Stimulated activated CD4-positive, alpha-beta T cell treated with anti-CD3 and anti-CD28 coated beads, TNF-alpha, amount 100 ng/mL, for 24 hours (primary cell): ENCODE measurements at places on chromosomes 7 and 10.

DNA sequence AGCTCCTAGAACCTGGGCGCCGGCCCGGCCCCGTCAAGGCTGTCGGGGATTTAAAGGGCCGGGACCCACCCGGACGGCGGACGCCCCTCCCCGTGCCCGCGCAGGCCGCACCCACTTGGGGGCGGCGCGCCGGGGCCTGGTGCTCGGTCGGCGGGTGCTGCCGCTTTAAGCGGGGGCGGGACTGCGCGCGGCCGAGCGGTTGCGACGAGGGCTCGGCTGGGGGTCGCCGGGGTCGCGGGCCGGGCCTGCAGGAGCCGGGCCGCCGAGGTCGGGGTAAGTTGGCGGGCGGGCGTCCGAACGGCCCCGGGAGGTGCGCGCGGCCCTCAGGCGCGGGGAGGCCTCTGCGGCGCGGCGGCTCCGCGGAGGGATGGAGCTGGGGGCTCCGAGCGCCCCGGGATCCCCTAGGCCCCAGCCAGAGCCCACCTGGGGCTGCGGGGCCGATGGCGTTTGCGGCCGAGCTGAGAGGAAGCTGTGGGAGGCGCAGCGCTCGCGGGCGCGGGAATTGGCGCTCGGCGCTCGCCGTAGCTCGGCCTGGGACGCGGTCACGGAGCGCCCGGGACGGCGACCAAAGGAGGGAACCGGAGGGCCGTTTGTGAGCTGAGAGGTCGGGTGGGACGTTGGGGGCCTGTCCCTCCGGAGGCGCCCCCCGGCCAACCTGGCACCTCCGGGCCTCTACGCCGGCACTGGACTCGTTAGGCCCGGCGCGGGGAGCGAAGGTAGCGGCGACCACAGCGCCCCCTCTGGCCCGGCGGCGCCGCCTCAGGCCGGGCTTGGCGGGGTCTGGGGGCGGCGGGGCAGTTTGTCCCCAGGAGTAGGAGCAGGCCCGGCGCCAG, at the start of gene TRRAP:
TRRAP (plus strand) TSS at position 168 of the 833 bp plus-strand sequence. CDS start 2,619 bp downstream, outside the sequence.
- peak; percentile 61 for DNase-seq

DNA sequence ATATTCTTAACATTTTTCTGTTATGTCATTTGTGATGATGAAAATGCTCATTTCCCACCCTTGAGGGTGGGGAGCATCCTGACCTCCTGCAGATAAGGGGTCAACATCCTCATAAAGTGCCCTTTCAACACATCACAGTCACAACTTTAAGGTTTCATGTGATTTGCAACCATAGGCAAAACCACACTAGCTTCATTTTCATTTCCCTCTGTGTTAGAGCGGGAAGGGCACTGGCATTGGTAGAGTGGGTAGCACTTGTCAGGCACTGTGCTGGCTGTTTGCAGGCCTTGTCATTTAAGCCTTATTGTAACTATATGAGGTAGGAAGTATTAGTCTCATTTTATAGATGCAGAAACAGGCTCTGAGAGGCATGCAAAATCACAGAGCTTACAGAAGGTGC, 39.8 kb downstream of the PSMC2 start:
- no peak for DNase-seq

GRCh38 chr7:36011588-36011965, 141.5 kb upstream of the EEPD1 start:
- DNase-seq: no peak

DNA sequence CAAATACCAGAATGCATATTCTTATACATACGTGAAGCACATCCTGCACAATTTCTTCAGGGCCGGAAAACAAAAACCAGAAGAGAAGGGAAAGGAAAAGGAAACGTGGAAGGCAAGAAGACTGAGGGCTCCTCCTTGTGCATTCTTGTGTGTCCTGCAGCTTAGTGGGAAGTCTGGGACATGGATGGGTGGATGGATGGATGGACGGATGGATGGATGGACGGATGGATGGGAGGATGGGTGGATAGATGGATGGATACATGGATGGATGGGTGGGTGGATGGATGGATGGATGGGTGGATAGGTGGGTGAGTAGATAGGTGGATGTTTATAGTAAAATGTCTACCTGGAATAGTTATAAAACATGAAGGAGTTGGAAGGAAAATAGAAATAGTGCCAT, 30.8 kb upstream of the SLC35B4 start:
- DNase-seq: no peak

DNA sequence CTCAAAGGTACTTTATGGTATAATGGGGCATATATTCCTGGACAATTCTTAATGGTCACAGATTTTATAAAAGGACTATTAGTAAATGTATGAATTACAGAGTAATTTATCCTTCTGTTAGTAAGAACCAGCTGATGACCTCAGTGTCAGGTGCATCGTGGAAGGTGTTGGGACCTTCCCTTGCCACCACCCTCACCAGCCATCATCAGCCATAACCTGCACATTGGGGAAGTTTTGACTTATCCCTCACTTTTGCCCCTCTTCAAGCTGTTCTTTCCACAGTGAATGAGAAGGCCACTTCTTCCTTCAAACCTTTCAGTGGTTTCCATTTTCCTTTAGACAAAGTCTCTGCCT, 52.2 kb downstream of the FIGNL1 start:
- DNase-seq: no peak
